ENCODE measurements at places on chromosomes 2 and 18.

- no peak for DNase-seq
Measured at GRCh38 chr2:32863803-32864202, 83.0 kb upstream of the LTBP1 start.

GRCh38 chr2:182952741-182953450 lies 85.4 kb downstream of the NCKAP1 start:
- no peak for DNase-seq

GRCh38 chr18:45521136-45521535 lies 94.1 kb upstream of the SLC14A2 start:
- DNase-seq: no peak

- DNase-seq: no peak
Measured at GRCh38 chr2:72031346-72032110, 116.1 kb downstream of the CYP26B1 start.

DNA sequence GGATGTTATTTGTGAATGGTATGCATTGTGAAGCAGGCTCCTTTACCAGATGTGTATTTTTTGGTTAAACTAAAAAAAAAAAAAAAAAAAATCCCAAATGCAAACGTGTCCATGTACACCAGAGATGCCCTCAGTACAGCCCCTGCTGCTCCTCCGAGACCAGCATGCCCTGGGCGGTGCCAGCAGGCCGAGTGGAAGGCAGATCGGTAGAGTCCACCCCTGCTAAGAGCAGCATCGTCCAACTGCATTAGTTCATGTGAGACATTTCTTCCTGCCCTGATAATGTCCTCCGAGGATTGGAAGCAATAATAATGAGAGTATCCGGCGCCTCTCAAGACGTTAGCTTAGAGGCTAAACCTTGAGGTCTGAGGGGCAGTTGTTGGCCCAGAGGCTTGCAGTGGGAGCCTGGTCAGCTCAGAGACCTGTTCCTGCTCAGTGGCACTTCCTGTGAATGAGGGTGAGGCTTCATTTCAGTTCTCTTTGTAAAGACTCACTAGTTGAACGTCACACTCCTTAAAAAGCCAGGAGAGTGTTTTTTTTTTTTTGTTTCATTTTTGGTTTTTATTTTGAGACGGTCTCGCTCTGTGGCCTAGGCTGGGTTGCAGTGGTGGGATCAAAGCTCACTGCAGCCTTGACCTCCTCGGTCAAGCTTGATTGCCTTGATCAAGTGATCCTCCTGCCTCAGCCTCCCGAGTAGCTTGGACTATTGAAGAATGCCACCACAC lies 5.6 kb downstream of the SLC66A3 start:
- no peak for DNase-seq

DNA sequence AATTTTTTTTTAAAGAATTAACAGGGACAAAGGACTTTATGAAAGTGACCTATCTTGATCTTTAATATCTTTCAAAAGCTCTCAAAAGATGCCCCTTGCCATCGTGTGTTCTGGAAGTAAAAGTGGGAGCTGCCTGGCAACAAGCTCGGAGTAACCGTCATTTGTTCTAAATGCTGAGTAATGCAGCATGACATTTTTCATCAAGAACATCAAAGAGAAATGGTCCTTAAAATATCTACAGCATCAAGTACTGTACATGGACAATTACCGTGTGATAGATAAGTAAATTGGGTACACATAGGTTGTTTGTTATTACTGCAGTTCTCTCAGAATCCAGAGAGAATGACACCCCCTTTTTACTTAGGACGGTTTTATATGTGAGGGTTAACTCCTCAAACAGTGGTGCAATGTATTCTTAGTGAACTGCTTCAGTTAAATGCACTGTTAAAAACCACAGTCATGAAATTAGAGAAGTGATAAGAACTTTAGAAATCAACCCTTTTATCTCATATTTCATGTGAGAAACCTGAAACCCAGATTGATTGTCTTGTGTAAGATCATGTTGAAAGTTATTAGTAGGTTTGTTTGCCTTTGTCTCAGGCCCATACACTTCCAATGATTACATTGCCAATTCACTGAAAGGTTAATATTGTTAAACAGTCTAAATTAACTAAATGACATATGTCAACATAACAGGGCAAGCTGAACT lies 90.6 kb upstream of the HNMT start:
- DNase-seq: no peak

DNA sequence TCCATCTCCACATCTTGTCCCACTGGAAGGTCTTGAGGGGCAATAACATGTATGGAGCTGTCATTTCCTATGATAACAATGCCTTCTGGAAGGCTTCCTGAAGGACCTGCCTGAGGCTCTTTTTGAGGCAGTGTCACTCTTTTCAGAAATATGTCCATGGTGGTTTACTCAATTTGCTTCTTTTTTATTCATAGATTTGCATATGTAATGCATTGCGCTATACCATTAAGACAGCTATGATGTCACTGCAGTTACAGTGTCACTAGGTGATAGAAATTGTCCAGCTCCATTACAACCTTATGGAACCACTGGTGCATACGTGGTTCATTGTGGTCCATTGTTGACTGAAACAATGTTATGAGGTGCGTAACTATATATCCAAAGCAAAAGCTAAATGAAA lies 19.9 kb downstream of the NABP1 start:
- DNase-seq: no peak

- no peak for DNase-seq
Measured at GRCh38 chr2:121185571-121186074, 99.4 kb downstream of the TFCP2L1 start.

DNA sequence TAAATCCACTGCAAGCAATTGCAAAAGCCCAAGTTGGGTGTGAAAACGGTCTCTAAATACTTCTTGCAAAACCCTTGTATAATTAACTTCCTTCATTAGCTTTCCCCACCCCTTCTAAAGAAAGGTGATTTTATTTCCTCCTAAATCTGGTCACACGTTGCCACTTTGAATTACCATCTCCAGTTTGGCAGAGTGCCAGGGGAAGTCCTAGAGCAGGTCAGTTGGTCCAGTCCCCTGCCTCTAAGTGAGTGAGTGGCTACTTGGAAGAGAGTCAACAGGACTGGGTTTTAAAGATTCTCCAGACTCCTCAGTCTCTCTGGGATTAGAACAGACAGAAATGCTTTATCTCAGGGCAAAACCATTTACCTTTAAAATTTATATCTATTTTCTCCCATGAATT lies 18.7 kb upstream of the LYPD6B start:
- DNase-seq: no peak

DNA sequence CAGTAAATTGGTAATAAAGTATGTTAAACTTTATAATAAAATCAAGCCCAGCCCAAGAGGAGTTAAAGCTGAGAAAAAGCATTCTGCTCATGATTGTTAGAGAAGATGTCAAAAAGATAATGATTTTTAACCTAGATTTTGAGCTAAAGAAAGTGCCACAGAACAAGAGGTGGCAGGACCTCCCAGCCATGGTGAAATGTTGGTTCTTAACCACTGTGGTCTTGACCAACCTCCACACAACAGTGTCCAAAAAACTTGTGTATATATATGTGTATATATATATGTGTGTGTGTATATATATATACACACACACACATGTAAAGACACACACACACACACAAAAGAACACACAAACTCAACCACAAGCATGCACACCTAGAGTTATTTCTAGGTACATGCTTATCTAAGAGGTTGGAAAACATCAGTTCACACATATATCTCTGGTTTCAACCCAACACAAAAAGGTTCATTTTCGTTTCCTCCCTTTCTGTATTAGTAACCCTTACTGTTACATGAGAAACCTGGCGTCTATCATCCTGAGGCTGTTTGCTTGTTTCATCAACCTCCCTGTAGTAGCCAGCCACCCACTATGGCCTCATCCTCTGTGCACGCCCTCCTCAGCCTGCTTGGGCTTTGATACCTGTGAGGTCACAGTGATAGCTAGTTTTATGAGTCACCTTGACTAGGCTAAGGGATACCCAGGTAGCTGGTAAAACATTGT lies 631.8 kb upstream of the ID2 start:
- DNase-seq: no peak

GRCh38 chr2:231926180-231926741 lies at the start of gene NPPC:
Gene NPPC, minus strand, starts transcription at chr2:231926396. Its CDS starts 147 bp downstream, at chr2:231926249.
- peak; percentile 67 for DNase-seq

- DNase-seq: no peak
Measured at GRCh38 chr2:62216616-62217015, 20.7 kb downstream of the B3GNT2 start.

DNA sequence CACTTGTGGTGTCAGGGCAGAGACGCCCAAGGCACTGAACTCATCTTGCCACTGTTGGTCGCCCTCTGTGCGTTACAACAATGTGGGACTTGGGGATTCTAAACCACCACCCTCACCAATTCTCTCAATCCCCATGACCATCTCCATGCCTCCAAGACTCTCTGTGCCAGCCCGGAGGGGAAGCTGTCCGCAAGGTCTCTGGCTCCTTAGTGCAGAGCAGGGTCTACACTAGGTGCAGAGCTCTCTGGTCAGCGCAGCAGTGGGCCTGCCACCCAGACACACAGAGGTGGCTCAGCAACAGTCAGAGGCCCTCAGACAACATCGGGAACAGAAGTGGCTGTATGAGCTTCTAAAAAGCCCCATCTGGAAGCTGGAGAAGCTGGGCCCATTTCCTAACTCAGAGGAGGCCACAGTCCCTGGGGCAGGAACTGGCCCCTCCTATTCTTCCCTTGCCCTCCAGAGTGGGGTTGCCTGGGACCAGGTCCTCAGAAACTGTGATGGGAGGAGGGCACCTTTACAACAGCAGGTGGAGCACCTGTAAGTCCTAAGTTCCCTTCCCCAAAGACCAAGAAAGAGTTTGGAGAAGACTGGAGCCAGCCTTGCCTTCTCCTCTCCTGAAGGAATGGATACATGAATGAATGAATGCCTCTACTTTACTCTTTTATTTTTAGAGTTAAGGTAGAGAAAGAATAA lies 37.7 kb downstream of the SERTAD2 start:
- no peak for DNase-seq

DNA sequence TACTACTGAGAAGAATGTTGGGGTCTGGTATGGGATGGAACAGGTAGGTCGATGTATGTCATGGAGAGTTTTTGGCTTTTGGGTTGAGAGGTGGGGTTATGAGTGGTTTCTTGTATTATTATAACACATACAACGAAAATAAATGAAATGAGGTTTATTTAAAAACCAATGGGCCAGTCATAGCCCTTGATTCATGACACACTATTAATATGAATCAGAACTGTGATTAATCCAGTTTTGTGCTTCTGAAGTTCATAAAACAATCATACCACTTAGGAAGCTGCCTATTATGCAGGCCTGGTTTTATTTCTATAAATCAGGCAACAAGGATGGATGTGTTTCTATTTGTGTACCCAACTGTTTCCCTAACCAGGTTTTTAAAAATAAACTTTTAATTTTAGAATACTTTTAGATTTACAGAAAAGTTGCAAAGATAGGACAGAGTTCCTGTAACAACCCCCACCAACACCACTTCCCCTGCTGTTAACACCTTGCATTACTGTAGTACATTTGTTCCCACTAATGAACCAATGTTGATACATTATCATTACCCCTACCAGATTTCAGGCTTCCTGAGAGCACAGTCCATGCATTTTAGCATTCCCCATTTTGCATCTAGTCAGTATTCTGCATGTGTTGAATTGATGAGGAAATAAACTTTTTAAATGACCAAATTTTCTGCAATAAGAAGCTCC lies 37.5 kb upstream of the NCOA1 start:
- DNase-seq: no peak

- DNase-seq: no peak
Measured at GRCh38 chr18:8987241-8987640, 115.3 kb upstream of the NDUFV2 start.

- DNase-seq: no peak
Measured at GRCh38 chr2:216960671-216961268, 100.9 kb upstream of the TNP1 start.

GRCh38 chr2:211331736-211332135 lies 775.3 kb downstream of the CPS1 start:
- DNase-seq: no peak

DNA sequence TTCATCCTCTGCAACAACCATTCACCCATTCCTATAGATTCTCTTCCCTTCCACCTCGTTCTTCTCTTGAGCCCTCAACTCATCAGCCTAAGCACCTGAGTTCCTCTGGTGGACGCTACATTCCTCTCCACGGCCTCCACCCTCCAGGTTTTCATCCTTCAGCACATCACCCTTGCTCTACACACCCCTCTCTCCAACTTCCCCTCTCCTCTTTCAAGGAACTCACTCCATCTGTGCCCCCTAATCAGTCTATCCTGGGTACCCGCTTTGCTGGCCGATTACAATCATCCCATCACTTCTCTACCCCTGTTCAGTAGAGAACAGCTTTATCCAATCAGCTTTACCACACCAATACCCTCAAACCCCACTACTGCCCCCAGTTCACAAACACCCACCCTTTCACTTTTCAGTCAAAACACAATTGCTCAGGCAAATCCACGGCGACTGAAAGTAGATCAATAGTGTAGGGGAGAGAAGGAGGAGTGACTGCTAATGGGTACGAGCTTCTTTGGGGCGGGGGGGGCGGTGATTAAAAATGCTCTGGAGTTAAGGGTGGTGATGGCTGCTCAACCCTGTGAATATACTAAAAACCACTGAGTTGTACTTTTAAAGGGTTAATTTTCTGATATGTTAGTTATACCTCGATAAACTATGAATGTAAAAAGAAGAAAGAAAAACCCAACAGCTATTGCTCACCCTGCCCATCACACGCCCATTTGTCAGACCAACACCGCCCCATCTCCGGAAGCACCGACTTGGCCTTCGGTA lies 857 bp downstream of the DYM start:
- DNase-seq: no peak

DNA sequence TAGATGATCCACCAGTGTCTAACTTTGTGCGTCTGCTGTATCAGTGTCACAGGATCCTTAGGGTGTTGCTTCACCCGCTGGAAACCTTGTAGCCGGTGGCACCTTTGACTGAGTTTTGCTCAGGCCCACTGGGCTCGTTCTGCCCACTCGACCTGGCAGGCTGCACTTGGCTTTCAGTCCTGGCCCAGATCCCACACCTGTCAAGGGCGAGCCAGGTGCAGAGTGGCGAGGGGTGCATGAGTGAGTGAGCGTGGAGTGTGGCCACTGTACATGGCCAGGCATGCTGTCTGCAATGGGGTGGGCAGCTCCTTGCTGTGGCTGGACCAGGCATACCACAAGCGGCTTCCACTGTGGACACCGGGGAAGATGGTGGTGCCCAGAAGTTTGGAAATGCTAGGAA lies 179.0 kb downstream of the FAM210A start:
- DNase-seq: no peak

GRCh38 chr2:159071190-159071915 lies 102.9 kb downstream of the TANC1 start:
- DNase-seq: no peak

- no peak for DNase-seq
Measured at GRCh38 chr2:234989183-234989701, 37.4 kb downstream of the SH3BP4 start.

GRCh38 chr18:70994116-70994515 lies 705.3 kb downstream of the SOCS6 start:
- no peak for DNase-seq

GRCh38 chr2:217857624-217858506 lies 144.9 kb downstream of the TNS1 start:
- DNase-seq: no peak

GRCh38 chr2:126880324-126880723 lies 18.4 kb upstream of the TEX51 start:
- DNase-seq: no peak

DNA sequence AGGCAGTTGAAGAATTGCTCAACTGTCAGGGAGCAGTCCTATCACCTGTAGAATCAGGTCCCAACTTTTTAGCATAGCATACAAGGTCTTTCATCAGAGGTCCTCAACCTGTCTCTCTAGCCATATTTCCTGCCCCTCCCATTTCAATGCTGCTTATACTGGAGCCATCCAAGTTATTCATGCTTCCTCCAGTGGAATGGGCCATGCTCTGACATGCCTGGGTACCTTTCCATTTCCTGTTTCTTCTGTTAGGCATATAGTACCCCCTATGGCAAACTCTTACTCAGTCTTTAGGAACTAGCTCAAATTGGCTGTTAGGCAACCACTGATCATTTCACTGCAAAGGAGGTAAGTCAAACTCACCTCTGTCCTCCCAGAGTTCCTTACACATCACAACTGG lies 51.0 kb upstream of the ABCA12 start:
- DNase-seq: no peak

All from erythroblast (primary cell).